ENCODE measurements at places on chromosomes 1 and 21. TPM values are rescaled to one million over a fixed set of nuclear protein-coding genes. Genes with fewer than 3 reads are reported as not detected.
A peak's percentile ranks its signal among the peaks of the same experiment; 100 is the strongest.

DNA sequence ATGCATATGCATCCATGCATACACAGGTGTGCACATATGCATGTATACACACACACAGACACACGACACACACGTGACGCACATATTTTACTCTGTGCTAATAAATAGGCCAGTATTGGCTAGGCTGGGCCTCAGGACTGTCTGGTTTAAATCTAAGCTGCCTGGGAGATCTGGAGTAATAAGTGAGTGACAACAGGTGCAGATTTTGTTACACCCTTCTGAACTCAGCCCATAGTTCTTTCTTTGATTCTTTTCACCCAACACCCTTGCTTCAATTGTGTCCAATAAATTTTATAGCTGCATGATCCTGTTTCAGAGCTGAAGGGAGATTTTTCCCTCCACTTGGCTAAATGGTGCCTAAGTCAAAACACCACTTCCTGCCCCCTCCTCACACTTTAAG lies 132.8 kb downstream of the FGGY start:
- DNase-seq: no peak

DNA sequence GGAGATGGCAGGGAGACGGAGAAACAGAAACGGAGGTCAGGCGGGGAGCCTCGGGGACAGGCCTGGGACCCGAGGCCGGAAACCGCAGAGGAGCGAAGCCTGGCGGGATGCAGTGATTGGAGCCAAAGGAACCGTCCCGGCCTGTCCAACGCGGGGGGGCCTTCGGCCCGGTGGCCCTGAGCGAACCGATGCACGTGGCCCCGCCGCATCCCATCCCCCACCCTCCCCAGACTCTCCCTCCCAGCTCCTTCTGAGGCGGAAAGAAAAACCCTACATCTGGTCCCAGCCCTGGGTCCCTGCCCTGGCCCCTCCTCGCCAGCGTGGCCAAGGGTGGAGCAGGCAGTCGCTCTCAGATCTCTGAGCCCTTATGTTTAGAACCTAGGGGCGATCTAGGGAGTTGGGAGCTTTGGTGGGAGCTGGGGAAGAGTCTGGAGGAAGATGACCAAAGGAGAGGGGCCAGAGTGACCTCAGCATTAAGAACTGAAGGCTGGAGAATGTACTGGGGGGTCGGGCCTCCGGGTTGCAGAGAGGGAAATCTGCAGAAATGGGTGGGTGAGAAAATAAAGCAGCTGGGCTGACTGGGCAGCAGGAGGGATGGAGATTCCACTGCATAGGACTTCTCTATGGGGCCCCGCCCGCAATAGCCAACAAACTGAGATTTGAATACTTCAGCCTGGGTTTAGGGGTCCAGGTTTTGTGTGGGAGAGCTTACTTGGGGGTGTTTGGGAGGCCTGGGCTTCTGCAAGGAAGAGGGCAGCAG lies 1.5 kb upstream of the CRABP2 start:
- no peak for DNase-seq

The KRTAP13-2 gene
- not detected for total RNA-seq

The CAPN8 gene
- not detected for total RNA-seq

DNA sequence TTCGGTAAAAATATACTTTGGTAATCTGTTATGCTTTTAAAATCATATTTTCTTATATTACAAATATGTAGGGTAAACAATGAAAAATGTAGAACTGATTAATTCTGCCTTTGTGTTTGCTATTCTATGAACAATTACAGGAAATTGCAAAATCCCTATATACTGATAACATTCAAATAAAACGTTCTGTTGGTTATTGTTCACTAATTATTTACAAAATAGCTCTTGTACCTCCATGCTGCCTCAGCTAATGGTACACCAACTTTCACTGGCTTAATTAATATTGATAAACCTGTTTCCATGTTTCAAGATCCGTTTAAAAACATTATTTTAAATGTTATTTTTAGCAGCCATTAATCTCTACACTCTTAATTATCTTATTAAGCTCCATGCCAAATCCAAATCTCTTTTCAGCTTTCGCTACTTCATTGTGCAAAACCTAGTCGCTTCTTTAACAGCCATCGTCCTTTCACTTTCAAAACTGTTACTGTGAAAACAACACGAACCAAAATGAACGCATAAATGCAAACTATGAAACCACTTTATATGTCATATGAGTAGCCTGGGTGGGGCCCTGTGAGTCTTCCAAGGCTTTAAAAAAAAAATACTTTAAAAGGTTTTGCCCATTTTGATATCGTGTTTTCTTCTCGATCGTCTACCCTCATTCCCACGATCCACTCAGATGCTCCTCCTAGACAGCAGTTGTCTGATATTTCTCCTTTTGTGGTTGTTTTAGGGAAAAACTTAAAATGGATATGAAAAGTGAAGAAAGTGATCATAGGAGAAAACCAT lies 807.1 kb downstream of the USP25 start:
- peak; percentile 62 for DNase-seq

Measured in astrocyte (in vitro differentiated cells and primary cell).